Stimulated activated CD4-positive, alpha-beta T cell treated with anti-CD3 and anti-CD28 coated beads, Interleukin-1b, Interleukin-23, amount 100 ng/mL, for 1 hour (primary cell): ENCODE measurements at places on chromosomes 11 and 22.
A peak's percentile ranks its signal among the peaks of the same experiment; 100 is the strongest.

- no peak for DNase-seq
These were observed 30.1 kb downstream of the KCNC1 start for GRCh38 chr11:17764446-17765218.

- no peak for DNase-seq
These were observed 163.0 kb downstream of the GRIK4 start for GRCh38 chr11:120674542-120674941.

DNA sequence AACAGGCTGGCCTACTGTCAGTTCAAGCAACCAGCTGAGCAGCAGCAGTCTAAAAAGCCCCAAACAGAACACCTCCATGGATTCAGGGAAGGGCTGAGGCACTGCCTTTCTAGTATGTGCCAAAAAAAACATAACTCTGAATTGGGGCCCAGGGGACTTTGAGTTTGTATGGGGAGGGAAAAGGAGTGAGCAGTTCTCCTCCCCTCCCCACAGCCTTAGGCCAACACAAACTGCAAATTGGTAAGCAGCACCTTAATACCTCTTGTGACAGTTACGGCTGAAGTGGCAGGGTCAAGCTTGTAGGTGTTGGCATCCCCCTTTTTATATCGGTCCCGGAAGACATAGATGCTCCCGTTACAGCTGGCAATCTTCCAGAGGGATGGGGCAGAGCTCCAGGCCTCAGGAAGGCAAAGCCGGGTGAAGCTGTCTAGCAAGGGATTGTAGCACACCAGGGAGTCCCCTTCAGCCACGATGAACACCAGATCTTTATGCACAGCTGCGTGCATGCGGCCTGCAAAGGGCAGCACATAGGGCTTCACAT, 6.0 kb downstream of the KBTBD4 start:
- DNase-seq, result no peak

DNA sequence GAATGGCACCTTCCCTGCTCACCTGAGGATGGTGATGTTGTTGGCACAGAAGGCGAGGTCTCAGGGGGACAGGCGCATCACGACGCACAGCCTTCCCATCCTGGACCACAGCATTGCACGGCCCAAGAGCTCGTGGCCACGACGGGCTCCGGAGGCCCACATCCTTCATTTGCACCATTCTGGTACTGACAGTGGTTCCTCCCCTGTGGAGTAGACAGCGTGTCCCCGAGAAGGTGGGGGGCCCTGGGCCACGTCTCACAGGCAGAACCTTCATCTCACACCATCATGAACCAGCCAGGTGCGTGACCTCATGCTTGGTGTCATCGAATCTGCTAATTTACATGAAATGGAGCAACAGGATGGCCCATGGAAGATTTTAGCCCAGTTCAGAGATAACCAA, 180.0 kb downstream of the CTTN start:
- no peak for DNase-seq

DNA sequence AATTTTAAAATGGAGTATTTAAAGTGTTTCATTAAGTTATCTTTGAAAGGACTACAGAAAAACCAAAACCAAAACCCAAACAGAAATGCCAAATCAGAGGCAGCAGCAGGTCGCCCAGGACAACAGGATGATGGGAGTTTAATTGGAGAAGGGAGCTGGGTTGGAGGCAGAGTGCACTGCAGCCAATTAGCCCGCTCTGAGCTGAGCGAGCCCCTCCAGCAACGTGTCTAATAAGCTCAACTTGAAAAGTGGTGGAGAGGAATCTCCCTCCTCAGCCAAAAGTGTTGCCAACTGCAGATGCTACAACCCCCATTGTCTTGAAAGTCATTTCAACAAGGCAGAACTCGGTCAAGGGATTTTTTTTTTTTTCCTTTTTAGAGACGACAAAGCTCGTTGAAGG, 323.9 kb downstream of the CADM1 start:
- no peak for DNase-seq

DNA sequence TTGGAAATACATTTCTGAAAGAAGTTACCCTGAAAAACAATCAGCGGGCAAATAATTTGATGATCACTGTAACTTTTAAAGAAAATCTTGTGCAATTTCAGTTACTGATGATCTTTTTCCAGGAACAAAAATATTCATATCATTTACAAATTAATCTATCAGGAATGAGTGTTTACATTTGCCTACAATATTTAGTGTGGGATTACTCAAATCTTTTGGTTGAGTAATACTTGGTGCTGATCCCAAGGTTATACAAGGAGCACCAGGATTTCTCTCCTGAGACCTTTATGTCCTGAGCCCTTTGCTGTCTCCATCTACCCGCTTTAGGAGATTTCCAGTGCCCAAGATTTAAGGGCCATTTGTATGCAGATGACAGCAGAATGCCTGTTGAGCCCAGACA, 116.1 kb downstream of the ATXN10 start:
- DNase-seq, result no peak

- DNase-seq, result no peak
These were observed 24.4 kb downstream of the DGCR6L start for GRCh38 chr22:20295262-20296064.

DNA sequence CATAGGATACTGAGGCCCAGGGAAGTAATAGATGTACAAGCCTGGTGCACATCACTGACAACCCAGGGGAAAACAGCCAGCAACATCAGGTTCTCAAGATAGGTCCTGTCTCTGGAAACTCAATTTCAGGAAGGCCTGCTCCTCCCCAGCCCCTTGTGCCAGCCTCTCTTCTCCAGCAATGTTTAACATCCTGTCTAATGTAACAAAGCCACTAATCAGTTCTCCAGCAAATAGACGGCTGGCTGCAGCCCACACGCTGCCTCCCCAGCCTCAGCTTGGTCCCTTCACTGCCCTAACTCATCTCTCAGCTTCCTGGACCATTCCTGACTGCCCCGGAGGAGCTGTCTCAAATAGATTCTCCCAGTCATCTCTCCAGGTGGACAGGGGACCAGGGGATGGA, 37.8 kb downstream of the RPL27A start:
- DNase-seq, result no peak

DNA sequence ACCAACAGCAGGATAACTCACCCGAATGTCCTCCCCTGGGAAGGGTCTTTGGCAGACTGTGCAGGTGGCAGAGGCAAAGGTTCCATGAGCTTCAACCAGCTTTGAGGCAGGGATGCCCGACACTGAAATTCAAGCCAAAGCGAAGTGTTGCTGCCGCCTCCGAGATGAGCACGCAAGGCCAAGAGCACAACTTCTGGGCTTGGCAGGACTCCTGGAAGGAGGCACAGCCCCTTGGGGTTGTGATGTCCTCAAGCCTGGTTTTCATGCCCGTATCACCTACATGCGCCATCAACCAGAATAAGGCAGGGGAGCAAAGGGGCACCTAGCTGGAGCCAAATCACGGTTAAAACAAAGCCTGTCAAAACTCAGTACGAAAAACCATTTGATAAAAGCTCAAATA, 5.7 kb downstream of the SIRT3 start:
- DNase-seq, result no peak

DNA sequence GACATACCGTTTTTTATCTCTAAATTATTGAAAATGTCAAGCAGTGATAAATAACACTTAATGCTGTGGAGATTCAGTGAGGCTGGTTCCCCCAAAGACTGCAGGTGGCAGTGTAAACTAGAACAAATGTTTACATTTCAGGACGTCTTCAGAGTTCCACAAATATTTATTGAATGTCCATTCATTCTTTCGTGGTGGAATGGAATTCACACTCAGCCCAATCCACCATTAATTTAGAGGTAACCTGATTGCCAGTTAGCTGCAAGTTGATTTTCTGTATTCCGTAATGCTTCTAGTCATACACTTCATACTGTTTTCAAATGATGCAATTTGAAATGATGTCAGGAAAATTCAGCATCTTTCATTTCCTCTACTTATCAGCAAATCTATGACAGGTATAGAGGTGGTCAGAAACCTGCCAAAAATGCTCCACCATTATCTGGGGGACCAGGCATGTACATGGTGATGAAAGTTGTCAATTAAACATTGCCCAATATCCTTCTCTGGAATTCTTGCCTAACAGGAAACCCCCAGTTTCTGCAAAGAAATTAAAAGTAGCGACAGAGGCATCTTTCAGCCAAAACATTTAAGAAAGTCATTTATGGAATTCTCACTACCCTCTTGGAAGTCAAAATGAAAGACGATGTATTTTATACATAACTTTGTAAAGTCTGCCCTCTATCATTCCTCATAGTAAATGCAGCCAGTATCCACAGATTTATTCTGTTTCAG, 94.3 kb upstream of the BMAL1 start:
- DNase-seq, result no peak

DNA sequence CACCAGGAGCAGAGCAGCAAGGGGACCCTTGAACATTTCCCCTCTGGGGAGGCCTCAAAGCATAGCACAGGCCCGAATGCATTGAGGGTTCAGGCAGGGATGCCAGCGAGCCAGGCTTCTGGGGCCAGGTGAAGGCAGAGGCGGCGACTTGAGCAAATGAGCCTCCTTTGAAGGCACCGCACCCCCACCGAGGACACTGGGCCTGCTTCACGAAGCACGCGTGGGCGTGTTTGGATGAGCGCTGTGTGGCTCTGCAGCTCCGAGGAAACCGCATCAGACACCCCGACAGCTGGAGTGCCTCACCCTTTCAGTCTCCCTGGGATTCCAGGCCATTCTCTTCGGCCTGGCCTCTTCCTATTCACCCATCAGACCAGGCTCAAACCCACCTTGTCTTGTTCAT, 301.8 kb downstream of the NTM start:
- no peak for DNase-seq

- DNase-seq, result no peak
These were observed 18.5 kb downstream of the LRFN4 start for GRCh38 chr11:66875378-66875777.

- DNase-seq, result no peak
These were observed 2.8 kb downstream of the PDGFB start for GRCh38 chr22:39241794-39242594.

DNA sequence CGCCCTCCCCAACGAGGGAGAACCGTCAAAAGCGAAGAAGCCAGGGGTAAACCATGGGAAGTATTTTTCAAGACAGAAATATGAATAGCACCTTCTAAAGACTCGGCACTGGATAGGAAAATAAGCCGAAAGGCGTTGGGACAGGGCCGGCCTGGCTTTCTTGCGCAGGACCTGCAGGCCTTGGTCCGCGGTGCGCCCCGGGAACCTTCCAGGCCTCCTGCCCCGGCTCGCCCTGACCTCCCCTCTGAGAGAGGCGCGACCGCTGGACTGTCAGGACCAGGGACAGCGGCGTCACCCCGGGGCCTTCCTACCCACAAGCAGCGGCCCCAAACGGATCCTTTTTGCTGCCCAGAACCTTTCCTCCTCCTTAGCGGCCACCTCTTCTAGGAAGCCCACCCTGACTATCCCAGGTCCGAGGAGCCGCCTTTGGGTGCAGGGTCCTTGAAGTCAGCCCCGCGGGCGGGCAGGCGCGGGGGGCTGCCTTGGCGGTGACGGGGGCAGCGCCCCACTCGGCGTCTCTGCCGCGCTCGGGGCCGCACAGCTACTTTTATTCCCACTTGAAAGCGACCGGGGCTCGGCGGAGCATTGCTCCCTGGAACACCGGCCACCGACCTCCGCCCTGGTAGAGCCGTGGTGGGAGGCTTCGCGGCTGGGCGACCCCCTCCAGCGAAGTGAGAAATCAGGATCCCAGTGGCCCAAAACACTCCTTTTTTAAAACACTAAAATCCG, 650 bp upstream of the MAPK11 start:
- peak; percentile 46 for DNase-seq

GRCh38 chr22:29799217-29799680, 32.1 kb downstream of the UQCR10 start:
- no peak for DNase-seq

GRCh38 chr11:66151273-66151672, 81.2 kb downstream of the PACS1 start:
- DNase-seq, result no peak

GRCh38 chr11:88799771-88800500, 265.8 kb downstream of the GRM5 start:
- DNase-seq, result no peak

GRCh38 chr11:56911312-56911711, 77.4 kb upstream of the OR5AK2 start:
- no peak for DNase-seq

- no peak for DNase-seq
These were observed 373.5 kb downstream of the GUCY1A2 start for GRCh38 chr11:106644824-106645223.
